ENCODE measurements at places on chromosomes 4 and X. TPM values are rescaled to one million over a fixed set of nuclear protein-coding genes. Genes with fewer than 3 reads are reported as not detected.

Gene APOO
- total RNA-seq = 12.7 TPM

Gene ASMT
- 0.69 TPM for total RNA-seq

Gene PORCN
- total RNA-seq = 10.3 TPM

Gene TRO
- total RNA-seq = 13.5 TPM
